PC-3 (cell line): ENCODE measurements at places on chromosomes 3 and 15. TPM values are rescaled to one million over a fixed set of nuclear protein-coding genes. Genes with fewer than 3 reads are reported as not detected.

GOLGA6L10 gene
- total RNA-seq, result 1.1 TPM in 1 of 2 replicates, not detected in the other

UBAP1L gene
- total RNA-seq, result 1.4 and 3.4 TPM in 2 replicates

BCHE gene
- total RNA-seq, result 0.18 TPM in 1 of 2 replicates, not detected in the other

GOLGA8G gene
- total RNA-seq, result not detected in 2 replicates

SLCO2A1 gene
- total RNA-seq, result not detected in 2 replicates

GABRR3 gene
- not detected in 2 replicates for total RNA-seq

CFAP100 gene
- not detected in 2 replicates for total RNA-seq

GOLGA8S gene
- total RNA-seq, result not detected in 2 replicates

DIPK2A gene
- total RNA-seq, result 28.5 and 31.3 TPM in 2 replicates

GRAMD1C gene
- 2.8 and 4.5 TPM in 2 replicates for total RNA-seq

CD96 gene
- not detected in 2 replicates for total RNA-seq

RBP2 gene
- total RNA-seq, result not detected in 2 replicates

CEP97 gene
- 12.1 and 14.1 TPM in 2 replicates for total RNA-seq

- no peak overlapping the region for H3K4me3 ChIP-seq
- no peaks in the 10 kb centered on the region for H3K4me1 ChIP-seq
- H3K36me3 ChIP-seq, result no peaks in the 10 kb centered on the region
- no peaks in the 10 kb centered on the region for H3K27me3 ChIP-seq
- H3K27ac ChIP-seq, result no peak overlapping the region
These were observed 52.3 kb upstream of the ADAMTS9 start for GRCh38 chr3:64739971-64740631.

DNA sequence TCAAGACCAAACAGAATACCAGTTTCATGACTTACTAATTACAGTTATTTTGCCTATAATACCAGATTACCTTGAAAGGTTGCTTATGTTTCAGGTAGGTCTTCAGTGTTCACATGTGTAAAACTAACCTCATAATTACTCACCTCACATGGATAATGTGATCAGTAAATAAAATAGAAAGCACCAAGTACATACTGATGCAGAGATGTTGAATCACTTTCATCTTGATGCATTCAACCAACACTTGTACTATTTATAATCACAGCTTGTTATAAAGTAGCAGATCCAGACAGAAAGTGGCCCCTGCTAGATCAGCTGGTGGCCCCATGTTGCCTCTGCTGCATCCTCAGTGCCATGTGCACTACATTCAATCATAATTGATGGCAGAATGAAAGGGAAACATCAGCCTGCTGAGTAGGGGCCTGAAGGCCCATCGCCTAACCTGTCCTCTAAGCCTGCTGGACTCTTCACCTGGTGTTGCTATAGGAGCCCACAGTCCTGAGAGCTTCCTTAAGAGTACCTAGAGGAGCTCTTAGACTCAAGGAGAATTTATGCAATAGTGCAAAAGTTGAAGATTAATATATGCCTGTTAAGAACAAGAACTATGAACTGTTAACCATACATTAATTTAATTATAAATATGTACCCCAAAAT lies 154.3 kb downstream of the PLCL2 start:
- H3K27me3 ChIP-seq, result no peaks in the 10 kb centered on the region
- no peaks in the 10 kb centered on the region for H3K36me3 ChIP-seq
- no peak overlapping the region for H3K4me3 ChIP-seq
- H3K4me1 ChIP-seq, result peaks cover 44% of the 10 kb centered on the region

- no peak for DNase-seq
- no peaks in the 10 kb centered on the region for H3K36me3 ChIP-seq
- H3K27ac ChIP-seq, result peak overlapping the region; percentile 0; the same call in 1 of the 2 replicates
These were observed 79.7 kb downstream of the STAG1 start for GRCh38 chr3:136672457-136672856.

DNA sequence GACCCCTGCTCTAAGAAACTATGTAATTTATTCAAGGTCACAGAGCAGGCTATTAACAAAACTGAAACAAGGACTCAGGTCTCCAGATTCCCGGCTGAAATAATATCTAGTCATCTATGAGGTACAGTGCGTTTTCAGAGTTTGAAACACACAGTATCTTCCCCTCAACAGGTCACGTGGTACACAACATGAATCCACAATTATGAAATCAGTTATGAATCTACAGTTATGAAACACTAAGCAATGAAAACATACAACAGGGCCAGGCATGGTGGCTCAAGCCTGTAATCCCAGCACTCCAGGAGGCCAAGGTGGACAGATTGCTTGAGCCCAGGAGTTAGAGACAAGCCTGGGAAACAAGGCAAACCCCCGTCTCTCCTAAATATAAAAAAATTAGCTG lies 72.7 kb downstream of the FSIP1 start:
- H3K27me3 ChIP-seq, result no peaks in the 10 kb centered on the region
- no peaks in the 10 kb centered on the region for H3K36me3 ChIP-seq
- DNase-seq, result no peak

GRCh38 chr3:73766599-73767381 lies 142.0 kb upstream of the PDZRN3 start:
- H3K4me3 ChIP-seq, result no peak overlapping the region
- H3K36me3 ChIP-seq, result no peaks in the 10 kb centered on the region
- DNase-seq, result no peak
- H3K27ac ChIP-seq, result no peak overlapping the region
- no peaks in the 10 kb centered on the region for H3K4me1 ChIP-seq

DNA sequence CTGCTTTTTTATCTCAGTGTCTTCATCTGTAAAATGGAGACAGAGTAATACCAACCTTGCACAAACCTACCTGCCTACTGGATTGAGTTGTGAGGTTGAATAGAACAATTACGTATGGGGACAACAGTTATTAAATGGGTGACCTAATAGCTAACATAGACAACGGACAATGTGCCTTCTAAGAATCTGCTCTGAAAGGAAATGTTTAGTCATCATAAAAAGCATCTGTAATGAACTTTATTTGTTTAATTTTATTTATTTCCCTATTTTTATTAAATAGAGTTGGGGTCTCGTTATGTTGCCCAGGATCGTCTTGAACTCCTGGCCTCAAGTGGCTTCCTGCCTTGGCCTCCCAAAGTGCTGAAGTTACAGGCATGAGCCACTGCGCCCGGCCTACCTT lies 59.2 kb upstream of the C15orf61 start:
- H3K27me3 ChIP-seq, result no peaks in the 10 kb centered on the region
- no peak overlapping the region for H3K4me3 ChIP-seq
- no peak overlapping the region for H3K27ac ChIP-seq
- DNase-seq, result no peak
- no peaks in the 10 kb centered on the region for H3K4me1 ChIP-seq
- H3K36me3 ChIP-seq, result no peaks in the 10 kb centered on the region

GRCh38 chr3:16738451-16738850 lies 133.2 kb upstream of the DAZL start:
- peaks cover 17% of the 10 kb centered on the region for H3K4me1 ChIP-seq
- no peak for DNase-seq
- no peak overlapping the region for H3K27ac ChIP-seq
- peaks cover 6% of the 10 kb centered on the region; the same call in 1 of the 2 replicates for H3K36me3 ChIP-seq
- no peak overlapping the region for H3K4me3 ChIP-seq

- H3K4me1 ChIP-seq, result no peaks in the 10 kb centered on the region
- H3K27me3 ChIP-seq, result no peaks in the 10 kb centered on the region
- H3K36me3 ChIP-seq, result no peaks in the 10 kb centered on the region
- no peak overlapping the region for H3K4me3 ChIP-seq
- H3K27ac ChIP-seq, result no peak overlapping the region
- no peak for DNase-seq
These were observed 129.4 kb upstream of the CNTN4 start for GRCh38 chr3:1969281-1969680.

DNA sequence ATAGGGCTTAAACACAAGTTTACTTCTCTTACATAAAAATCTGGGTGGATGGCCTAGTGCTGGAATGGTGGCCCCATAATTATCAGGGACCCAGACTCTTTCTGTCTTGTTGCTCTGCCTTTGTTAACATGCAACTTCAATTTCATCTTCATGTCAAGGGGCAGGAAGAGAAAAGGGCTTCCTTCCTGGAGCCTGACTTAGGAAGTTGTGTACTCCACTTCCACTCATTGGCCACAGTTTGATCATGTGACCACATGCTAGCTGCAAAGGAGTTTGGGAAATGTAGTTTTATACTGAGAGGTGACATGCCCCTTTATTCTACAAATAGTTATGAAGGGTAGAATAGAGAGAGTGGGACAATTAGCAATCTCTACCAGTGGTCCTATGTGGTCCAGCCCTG lies 39.3 kb downstream of the RHCG start:
- peak; percentile 54 for DNase-seq
- H3K4me1 ChIP-seq, result peaks cover 10% of the 10 kb centered on the region
- no peak overlapping the region for H3K4me3 ChIP-seq
- H3K27ac ChIP-seq, result no peak overlapping the region
- no peaks in the 10 kb centered on the region for H3K27me3 ChIP-seq
- no peaks in the 10 kb centered on the region for H3K36me3 ChIP-seq

GRCh38 chr3:66256806-66257205 lies 36.0 kb downstream of the SLC25A26 start:
- no peak overlapping the region for H3K27ac ChIP-seq
- no peak for DNase-seq
- no peak overlapping the region for H3K4me3 ChIP-seq
- no peaks in the 10 kb centered on the region for H3K36me3 ChIP-seq
- H3K27me3 ChIP-seq, result no peaks in the 10 kb centered on the region
- H3K4me1 ChIP-seq, result no peaks in the 10 kb centered on the region

- H3K4me3 ChIP-seq, result no peak overlapping the region
- H3K27me3 ChIP-seq, result no peaks in the 10 kb centered on the region
- no peak overlapping the region for H3K27ac ChIP-seq
- no peak for DNase-seq
These were observed 534.3 kb downstream of the ROBO1 start for GRCh38 chr3:79233431-79234060.

DNA sequence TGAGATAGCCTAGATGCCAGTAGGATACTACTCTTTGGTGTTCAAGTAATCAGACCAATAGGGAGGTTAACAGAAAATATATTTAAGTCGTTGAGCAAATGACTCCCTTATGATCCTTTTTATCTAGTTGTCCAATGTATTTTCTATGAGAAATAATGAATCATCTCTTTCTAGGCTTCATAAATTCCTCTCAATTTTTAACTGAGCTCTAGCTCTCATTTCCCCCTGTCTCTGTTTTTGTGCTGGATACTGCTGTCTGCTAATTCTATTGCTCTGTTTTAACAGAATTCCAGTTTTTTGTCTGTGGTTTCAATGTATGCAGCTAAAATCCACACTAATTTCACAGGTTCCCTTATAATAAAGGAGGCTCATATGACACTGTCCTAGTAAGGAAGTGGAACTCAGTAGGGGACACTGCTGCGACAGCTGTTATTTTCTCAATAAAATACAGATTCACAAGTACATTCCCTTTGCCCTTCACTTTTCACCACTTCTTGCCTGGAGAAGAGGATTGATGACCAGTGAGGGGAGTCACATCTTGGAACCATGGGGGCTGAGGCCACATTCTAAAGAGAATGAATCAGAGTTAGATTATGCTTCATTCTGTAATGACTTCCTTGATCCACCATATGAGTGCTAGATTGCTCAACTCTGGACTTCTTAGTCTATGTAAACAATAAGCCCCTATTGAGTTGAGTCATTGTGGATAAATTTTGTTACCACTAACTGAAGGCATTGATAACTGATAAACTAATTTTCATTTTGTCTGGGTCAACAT lies 558.7 kb upstream of the KCNMB2 start:
- peak overlapping the region; percentile 11; the same call in 1 of the 2 replicates for H3K4me3 ChIP-seq
- peaks cover 42% of the 10 kb centered on the region for H3K4me1 ChIP-seq
- H3K27ac ChIP-seq, result peak overlapping the region; percentile 86
- peak; percentile 83 for DNase-seq

DNA sequence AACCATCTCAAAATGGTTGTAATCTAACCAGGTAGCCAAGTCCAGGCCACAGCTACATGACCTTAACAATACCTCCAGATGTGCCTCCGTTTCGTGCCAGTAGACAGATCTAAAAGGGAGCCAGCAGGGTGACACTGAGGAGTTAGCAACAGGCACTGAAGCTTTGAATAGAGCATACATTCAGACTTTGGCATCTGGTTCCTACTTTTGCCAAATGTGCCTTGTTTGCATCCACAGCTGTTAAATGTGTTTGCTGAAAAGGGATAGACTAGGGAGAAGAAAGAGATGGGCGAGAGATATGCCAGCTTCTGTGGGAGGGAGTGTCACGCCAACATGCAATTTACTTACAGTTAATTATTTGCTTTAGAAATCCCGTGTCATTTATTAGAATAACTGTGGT lies 1433.9 kb upstream of the CADM2 start:
- no peaks in the 10 kb centered on the region for H3K27me3 ChIP-seq
- H3K4me1 ChIP-seq, result no peaks in the 10 kb centered on the region
- no peaks in the 10 kb centered on the region for H3K36me3 ChIP-seq
- no peak overlapping the region for H3K27ac ChIP-seq
- no peak for DNase-seq
- no peak overlapping the region for H3K4me3 ChIP-seq

DNA sequence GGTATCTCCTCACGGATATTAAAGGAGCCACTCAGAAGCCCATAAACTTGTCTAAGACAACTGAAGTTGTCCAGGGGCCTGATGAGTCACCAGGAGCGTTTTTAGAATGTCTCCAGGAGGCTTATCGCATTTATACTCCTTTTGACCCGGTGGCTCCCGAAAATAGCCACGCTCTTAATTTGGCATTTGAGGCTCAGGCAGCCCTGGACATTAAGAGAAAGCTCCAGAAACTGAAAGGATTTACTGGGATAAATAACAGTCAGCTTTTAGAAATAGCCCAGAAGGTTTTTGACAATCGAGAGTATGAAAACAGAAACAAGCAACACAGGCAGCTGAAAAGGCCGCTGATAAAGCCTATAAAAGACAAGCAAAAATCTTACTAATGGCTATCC lies 4.1 kb downstream of the DET1 start:
- no peak overlapping the region for H3K27ac ChIP-seq
- no peaks in the 10 kb centered on the region for H3K36me3 ChIP-seq

GRCh38 chr15:89122505-89123180 lies 34.4 kb downstream of the ABHD2 start:
- H3K4me3 ChIP-seq, result no peak overlapping the region
- H3K4me1 ChIP-seq, result peaks cover 78% of the 10 kb centered on the region
- DNase-seq, result no peak
- H3K27me3 ChIP-seq, result no peaks in the 10 kb centered on the region

DNA sequence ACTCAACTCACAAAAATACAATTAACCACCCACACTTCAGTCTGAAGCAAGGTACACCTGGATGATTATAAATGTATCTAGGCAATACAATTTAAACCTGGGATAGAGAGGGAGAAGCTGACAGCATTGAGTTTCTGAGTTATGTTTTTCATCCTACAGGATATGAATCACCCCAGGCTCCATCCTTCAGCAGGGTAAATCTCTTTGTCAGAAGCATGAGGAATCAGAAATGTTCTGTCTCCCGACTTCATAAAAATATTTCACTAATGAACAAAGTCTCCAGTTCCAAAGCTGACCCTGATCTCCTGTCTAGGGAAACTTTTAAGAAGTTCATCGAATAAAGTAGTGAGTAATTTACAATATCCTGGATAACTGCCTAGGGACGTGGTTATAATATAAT lies 25.5 kb upstream of the FRMD4B start:
- no peak overlapping the region for H3K27ac ChIP-seq
- H3K27me3 ChIP-seq, result no peaks in the 10 kb centered on the region
- H3K4me1 ChIP-seq, result peaks cover 11% of the 10 kb centered on the region
- DNase-seq, result peak; percentile 39
- no peaks in the 10 kb centered on the region for H3K36me3 ChIP-seq
- H3K4me3 ChIP-seq, result no peak overlapping the region
